ENCODE measurements at places on chromosomes 1 and 21.

- no peak for DNase-seq
Observed at GRCh38 chr1:167517535-167518330, 596 bp downstream of the CD247 start.

- DNase-seq = no peak
Observed at GRCh38 chr1:11638121-11638520, 16.1 kb downstream of the FBXO2 start.

DNA sequence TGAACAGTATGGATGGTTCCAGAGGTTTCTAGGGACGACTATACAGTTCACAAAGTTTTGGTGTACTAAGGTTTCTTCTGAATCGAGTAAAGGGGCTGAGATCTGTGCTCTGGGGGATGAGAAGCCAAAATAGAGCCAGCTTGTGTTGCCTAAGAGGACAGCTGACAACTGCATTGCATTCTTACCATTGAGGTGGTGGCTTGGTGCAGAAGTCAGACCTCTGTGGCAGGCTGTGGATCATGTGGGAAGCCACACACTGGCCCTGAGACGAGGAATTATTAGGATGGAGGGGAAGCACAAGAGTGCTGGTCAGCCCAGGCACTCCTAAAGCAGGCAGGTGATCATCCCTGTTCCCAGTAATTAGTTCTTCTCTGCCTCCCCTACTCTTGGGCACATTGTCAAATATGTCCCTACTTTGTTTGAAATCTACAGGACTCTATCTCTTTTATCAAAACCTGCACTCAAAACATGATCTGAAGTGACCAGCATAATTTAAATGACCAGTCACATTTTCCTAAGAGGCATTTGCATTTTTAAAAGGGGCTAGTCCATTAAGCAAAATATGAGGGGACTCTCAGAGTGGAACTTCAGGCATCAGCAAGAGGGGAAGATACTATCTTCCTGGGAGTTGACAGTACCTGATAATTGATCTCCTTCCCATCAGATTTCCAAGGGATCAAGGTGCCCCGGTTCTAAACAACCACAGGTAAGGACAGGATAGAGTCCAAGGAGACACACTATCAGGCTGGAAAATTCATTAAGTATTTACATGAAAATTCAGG, at the start of gene FCRLB:
FCRLB (plus strand) TSS at position 589 of the 782 bp plus-strand sequence. CDS start 1,129 bp downstream, outside the sequence.
- no peak for DNase-seq

DNA sequence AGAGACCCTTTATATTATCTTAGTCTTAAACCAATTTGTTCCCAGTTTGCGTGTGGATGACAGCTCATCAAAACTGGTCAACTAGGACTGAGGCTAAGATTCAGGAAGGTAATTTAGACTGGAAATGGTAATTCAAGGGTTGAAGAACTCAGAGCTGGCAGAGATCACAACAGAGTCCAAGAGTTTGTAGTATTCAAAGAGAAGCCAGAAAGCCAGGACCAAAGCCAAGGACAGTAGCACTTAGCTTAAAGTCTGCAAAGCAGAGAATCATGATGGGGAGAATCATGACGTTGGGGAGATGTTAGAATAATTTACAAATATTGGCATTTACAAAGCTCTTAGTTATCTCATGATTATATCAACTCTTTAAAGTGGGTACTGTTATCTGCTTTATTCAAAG, 32.6 kb downstream of the RNF11 start:
- DNase-seq = peak; percentile 41

All from astrocyte of the hippocampus (primary cell).